ENCODE measurements at places on chromosomes 2 and 18. TPM values are rescaled to one million over a fixed set of nuclear protein-coding genes. Genes with fewer than 3 reads are reported as not detected.

Gene HADHB
- total RNA-seq, result 60.5 TPM

Gene PLEKHH2
- 3.6 TPM for total RNA-seq

Gene FANCL
- 43.7 TPM for total RNA-seq

Gene TM4SF20
- total RNA-seq, result not detected

Gene CCDC85A
- total RNA-seq, result not detected

Gene IL1RL1
- total RNA-seq, result 2.8 TPM

Gene ITGA4
- 30.0 TPM for total RNA-seq

Gene DCAF17
- total RNA-seq, result 2.7 TPM

Gene RESP18
- total RNA-seq, result not detected

Gene NGEF
- total RNA-seq, result 4.6 TPM

Gene GEN1
- total RNA-seq, result 19.9 TPM

Gene RBMS1
- total RNA-seq, result 22.0 TPM

Gene PLB1
- 0.58 TPM for total RNA-seq

Gene GCKR
- not detected for total RNA-seq

Gene SERPINB4
- total RNA-seq, result not detected

Gene TFPI
- total RNA-seq, result 3.0 TPM

Gene LINC00305
- total RNA-seq, result not detected

Gene CIDEA
- total RNA-seq, result not detected

Gene CCT4
- 174 TPM for total RNA-seq

Gene GAL3ST2
- not detected for total RNA-seq

Gene ACMSD
- total RNA-seq, result not detected

Gene FAM110C
- 0.30 TPM for total RNA-seq

Gene IL36RN
- total RNA-seq, result not detected

Gene UGT1A8
- total RNA-seq, result not detected

Gene CYP27A1
- 5.1 TPM for total RNA-seq

Gene HRH4
- not detected for total RNA-seq

Gene ALPG
- total RNA-seq, result not detected

Gene NPPC
- total RNA-seq, result 2.9 TPM

Gene ACADL
- 0.23 TPM for total RNA-seq

Gene SYT4
- not detected for total RNA-seq

Gene SPC25
- total RNA-seq, result 9.7 TPM

Data from A375 (cell line).